Stimulated activated effector memory CD8-positive, alpha-beta T cell treated with anti-CD3 and anti-CD28 coated beads, Interleukin-12 subunit alpha, Interleukin-12 subunit beta, amount 100 ng/mL, for 72 hours (primary cell): ENCODE measurements at places on chromosomes 11 and 22.

GRCh38 chr11:3341298-3341697 is 37.6 kb downstream of the ZNF195 start:
- DNase-seq, result peak; percentile 51

DNA sequence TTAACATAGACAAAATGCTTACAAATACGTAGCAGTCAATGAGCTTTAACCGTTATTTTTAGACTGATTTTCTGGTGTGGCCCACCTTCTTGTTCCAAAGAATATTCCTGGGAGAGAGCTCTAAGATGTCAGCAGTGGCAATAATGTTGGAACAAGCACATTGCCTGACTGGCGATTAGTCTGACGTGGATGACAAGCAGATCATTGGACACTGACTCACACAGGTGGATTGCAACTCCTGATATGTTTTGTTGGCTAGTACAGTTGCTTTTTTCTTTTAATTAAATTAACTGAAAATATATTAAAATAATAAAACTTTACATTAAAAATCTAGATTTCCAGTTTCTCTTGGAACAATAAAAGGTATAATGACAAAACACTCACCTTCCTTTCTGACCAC is 78.0 kb downstream of the TENM4 start:
- no peak for DNase-seq

GRCh38 chr11:12287009-12287373 is 90.4 kb upstream of the PARVA start:
- DNase-seq, result no peak

GRCh38 chr11:94586546-94586945 is 19.4 kb downstream of the PIWIL4 start:
- DNase-seq, result no peak

DNA sequence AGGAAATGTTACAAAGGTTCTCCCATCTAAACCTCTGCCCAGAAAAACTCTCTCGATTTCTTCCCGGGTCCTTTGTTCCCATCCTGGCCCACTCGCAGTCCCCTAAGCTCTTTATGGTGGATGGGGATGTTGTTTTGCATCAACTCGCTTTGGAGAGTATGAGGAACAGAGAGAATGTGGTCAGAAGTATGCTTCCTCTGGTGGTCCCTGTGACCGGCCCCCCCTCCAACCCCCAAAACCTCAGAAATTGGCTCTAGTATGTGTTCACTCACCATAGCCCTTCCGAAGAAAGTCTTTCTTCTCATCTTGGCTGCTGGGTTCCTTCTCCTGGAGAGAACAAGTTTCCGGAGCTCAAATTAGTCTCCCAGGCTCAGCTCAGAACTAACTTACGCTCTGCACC is 54.4 kb downstream of the GRAMD1B start:
- no peak for DNase-seq
